ENCODE measurements at places on chromosomes 7 and 10.

- no peak for DNase-seq
These were observed 1187.9 kb downstream of the XPNPEP1 start for GRCh38 chr10:108735380-108735779.

GRCh38 chr10:105192146-105192545 is 551.1 kb downstream of the SORCS3 start:
- no peak for DNase-seq

- DNase-seq = no peak
These were observed 8.5 kb downstream of the CPED1 start for GRCh38 chr7:120996988-120997345.

- DNase-seq = no peak
These were observed 51.5 kb upstream of the DGKB start for GRCh38 chr7:14954035-14954434.

DNA sequence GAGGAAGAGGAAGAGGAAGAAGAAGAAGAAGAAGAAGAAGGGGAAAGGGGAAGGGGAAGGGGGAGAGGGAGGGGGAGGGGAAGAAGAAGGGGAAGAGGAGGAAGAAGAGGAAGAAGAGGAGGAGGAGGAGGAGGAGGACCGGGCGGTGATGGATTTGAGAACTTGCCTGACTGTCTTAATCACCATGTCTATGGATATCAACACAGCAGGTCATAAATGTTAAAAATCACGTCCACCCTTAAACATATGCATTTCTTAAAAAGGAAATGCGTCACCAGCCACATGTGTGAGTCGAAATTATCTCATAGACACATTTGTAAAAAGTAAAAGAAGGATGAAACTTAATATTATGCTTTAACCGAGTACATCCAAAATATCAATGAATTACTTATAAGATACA is 42.1 kb upstream of the INSIG1 start:
- DNase-seq = no peak

GRCh38 chr10:86311906-86312305 is 54.7 kb downstream of the GRID1 start:
- no peak for DNase-seq

DNA sequence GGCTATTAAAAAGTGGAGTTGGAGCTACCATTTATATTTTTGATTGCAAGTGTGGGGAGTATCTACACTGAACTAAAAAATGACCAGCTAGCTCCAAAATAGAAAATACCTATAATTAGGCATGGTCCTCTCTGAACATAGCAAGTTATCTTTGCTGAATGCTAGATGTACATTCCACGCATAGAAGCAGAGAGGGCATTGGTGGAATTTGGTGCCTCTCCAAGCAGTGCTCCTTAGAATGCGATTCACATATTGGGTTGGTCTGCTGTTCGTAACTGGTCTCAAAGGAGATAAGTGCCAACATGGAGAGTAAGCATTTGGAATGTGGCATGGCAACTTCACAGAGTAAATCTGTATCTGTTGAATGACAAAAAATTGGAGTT is 196.2 kb downstream of the PTN start:
- no peak for DNase-seq

Data from sciatic nerve (tissue), 2 donors.